Regular cardiac myocyte (primary cell): ENCODE measurements at places on chromosomes 4 and X. TPM values are rescaled to one million over a fixed set of nuclear protein-coding genes. Genes with fewer than 3 reads are reported as not detected.

Gene TFE3
- 29.1 and 33.0 TPM in 2 replicates for total RNA-seq

Gene FAT1
- total RNA-seq, result 185 and 230 TPM in 2 replicates

Gene TMEM156
- under 0.01 and 0.58 TPM in 2 replicates for total RNA-seq

Gene AFP
- 0.38 and 0.85 TPM in 2 replicates for total RNA-seq

Gene FDCSP
- not detected in 2 replicates for total RNA-seq

Gene MAGEB6
- total RNA-seq, result not detected in 2 replicates

Gene FUNDC1
- 13.2 and 15.0 TPM in 2 replicates for total RNA-seq

Gene PSAPL1
- not detected in 2 replicates for total RNA-seq

Gene ATP1B4
- not detected in 2 replicates for total RNA-seq
